ENCODE measurements at places on chromosomes 7 and 10.

DNA sequence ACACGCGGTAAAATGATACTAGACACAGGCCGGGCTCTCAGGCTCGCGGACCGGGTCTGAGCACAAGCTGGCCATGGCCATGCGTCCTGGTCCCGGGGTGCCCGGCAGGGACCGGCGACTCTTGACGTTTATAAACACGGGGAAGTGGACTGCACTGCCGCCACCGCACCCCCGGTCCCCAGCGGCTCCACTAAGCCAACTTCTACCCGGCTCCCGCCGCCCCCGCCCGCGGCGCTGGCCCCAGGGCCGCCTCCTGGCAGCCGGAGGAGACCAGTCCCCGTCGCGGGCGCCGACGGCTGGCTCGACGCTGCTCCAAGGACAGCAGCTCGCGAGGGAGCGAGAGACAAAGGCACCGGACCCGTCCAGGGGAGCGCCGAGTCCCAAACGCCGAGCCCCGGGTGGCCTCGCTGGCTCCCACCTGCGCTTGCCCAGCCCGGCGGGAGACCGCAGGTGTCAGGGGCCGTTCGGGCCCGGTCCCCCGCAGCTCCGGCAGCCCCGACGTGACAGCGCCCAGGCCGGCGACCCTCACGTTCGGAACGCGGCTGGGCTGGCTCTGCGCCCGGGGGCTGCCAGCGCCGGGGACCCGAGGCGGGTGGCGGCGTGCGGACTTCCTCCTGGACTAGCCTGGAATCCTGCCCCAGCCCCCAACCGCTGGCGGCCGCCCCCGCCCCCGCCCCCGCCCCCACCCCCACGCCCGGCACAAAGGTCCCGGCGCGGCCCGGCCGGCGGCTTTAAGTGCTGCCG is 517 bp downstream of the ITGB1 start:
- no peak for DNase-seq

GRCh38 chr7:81498176-81498575 is 271.7 kb downstream of the HGF start:
- no peak for DNase-seq

- no peak for DNase-seq
These were observed at the start of gene CELF2 for GRCh38 chr10:11017570-11018431. TSS of gene CELF2 (plus strand) at chr10:11017872. CDS start at chr10:11018090, 218 bp downstream.

GRCh38 chr7:109322833-109323232 is 753.2 kb downstream of the DNAJB9 start:
- DNase-seq: no peak

GRCh38 chr10:9301148-9301547 is 1246.7 kb downstream of the GATA3 start:
- DNase-seq: no peak

DNA sequence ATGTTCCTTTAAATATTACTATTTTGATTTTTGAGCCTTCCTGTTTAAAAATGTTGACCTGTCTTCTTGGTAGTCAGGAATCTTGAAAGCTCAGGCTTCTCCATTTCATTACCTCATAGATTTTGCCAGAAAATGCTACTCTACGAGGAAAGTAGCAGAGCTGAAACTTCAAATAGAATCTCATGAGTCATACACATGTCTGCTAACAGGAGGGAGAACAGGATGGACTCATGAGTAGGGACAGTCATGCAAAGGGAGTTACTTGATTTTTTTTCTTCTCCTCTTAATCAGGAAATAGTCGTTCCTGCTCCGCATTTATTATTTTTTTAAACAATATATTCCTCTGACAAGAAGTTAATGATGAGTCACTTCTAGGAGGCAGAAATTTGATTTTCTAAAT is 37.0 kb upstream of the MINDY3 start:
- no peak for DNase-seq

- no peak for DNase-seq
These were observed 271.9 kb downstream of the KIF20B start for GRCh38 chr10:89973326-89973725.
